ENCODE measurements at places on chromosomes 4 and X.

- DNase-seq = no peak
These were observed 22.9 kb upstream of the UGT2B7 start for GRCh38 chr4:69073375-69073774.

GRCh38 chr4:101217353-101218031 lies 129.8 kb downstream of the PPP3CA start:
- no peak for DNase-seq

DNA sequence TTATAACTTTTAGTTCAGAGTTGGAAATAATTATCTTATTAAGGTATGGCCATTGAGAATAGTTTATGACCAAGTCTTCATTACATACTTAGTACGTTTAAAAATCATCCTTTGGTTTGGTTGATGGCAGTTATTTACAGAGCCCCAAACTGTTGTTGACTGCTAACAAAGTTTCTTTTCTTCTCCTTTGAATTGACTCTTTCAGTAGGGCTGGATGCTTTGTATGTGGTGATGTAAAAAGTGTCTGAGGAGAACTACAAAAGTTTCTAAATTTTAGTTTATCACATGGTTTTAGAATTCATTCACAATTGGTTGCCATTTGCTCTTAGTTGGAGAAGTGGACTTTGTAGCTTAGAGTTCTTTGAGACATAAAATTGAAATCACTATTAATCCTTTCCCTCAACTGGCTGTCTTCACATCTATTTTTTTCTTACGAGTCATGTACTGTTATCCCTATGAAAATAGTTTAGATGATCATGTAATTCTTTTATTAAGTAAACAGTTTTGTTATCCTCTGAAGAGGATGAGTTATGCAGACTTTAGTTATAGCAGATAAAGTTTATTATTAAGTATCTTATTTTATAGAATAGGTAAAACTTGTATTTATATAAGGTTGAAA lies 14.8 kb downstream of the PTPN13 start:
- DNase-seq = no peak

DNA sequence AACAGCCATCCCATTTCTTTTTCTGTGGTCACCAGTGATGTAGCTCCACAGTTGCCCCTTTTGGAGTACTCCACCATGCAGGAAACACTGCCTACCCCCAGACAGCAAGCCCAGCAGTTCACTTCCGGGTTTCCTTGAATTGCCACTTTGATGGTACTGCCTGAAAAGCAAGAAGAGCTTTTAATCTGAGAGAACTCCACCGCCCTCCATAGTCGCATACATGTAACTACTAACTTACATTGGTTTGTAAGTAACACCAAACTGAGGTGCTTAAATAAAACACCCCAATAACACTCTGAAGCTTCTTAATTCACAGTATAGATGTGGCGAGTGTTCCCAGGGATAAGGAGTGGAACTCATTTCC lies 53.6 kb upstream of the HPSE start:
- DNase-seq = no peak

DNA sequence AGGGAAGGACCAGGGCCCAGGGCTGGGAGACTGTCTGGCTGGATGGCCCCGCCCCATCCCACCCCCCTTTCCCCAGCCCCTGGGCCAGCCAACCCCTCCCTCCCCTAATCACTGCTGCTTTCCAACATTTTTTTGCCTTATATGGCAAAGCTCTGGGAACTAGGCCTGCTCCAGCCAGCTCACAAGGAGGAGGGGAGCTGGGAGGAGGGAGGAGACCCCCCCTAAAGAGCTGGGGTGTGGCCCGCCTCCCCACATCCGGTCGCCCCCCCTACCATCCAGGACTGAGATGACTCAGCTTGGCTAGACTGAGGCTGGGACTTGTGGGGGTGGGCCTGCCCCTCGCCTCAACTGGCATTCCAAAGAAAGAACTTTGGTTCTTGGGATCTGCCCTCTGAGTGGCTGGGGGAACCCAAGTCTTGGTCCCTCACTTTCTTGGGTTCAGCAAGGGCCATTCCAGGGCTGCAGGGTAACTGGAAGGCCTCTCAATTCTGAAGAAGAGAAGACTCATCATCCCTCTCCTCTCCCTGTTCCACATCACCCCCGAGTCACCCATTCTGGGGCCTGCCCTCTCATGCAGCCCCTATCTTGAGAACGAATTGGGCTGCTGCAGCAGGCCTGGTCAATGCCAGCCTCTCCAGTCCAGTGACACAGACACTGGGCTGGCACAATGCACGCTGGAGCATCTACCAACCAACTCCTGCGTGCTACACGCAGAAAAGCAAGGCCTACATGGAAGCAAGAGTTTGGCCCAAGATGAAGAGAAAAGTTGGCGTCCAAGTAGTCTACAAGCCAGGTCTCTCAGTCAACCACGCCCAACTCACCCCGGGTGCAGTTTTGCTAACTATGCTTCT lies 4.8 kb downstream of the FLNA start:
- no peak for DNase-seq

DNA sequence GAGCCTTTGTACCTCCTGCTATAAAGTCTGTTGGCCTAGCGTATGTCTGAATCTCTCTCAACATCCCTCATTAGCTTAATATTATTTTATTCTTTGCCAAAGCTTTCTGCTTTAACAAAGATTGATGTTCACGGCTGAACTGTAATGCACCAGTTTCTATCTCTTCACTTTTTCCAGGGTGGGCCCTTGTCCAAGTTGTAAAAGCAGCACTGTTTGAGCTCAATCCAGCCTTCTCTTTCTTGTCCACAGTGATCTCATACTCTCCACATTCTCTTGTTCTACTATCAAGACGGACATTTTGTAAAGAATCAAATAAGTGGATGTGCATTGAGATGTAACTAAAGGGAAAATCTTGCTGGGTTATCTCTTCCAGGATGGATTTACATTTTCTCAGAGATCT lies 34.4 kb upstream of the RTL3 start:
- DNase-seq = no peak

GRCh38 chr4:69764311-69764710 lies 3.9 kb upstream of the SULT1B1 start:
- no peak for DNase-seq

DNA sequence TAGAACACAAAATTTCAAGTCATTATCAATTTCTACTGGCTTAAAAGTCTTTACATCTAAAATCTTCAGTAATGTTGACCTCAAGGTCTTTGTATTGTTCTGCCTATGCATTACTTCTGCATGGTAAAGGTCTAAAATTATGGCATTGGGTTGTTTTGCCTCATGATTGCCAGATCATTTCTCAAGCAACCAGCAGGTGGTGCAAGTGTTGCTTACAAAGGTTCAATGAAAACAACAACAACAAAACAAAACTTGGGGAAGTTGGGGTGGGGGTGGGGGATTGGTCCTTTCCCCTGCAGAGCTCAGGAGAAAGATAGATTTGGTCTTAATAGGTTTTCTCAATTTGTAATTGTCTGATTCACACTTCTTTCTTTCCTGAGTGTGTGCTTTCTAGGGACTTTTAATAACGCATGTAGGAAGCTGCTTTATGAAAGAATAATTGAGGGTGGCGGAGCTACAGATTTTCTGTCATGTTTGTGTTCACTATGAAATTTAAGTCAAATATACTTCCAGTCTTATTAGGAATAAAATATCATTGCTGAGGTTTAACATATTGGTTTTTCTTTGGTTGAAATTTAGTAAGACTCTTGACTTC lies 145.1 kb downstream of the COL4A5 start:
- no peak for DNase-seq

GRCh38 chr4:140315019-140315418 lies 58.4 kb upstream of the SCOC start:
- no peak for DNase-seq

Data from cortex of kidney (tissue), 1 donor.